ENCODE measurements at places on chromosomes 3 and 15.

DNA sequence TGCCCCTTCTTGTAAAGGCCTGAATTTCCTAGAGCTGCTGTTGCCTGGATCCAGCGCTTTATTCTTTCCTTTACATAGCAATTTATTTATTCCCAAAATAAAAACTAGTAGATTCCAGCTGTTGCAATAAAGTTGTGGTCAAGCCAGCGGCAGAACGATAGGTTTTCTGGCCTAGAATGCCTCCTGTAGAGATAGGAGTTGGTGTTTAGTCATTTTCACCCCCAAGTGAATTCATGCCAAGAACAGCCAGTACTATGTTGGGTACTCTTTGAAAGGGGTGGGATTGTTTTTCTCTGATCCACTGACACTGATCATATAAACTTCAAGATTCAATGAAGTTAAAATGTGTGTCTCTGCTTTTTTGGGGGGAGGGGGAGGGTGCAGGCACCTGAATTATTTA, 69.7 kb downstream of the KLHL25 start:
- DNase-seq, result no peak

GRCh38 chr15:52485290-52485689, 43.4 kb downstream of the MYO5A start:
- DNase-seq, result no peak

DNA sequence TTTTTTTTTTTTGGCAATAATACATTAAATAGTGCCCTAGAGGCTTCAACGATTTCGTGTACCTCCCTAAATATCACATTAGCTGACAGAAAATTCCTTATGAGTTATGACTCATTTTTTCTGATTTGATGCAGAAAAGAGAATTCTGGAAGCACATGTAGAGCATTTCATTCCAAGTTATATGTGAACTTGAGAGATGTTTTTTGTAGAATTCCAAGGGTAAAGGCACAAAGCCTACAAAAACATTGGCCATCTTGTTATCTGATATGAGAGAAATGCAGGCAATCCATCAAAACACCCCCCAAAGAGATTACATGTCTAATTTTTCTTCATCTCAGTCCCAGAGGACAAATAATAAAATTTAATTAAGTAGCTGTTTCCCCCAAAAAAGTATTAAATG, 6.7 kb upstream of the PFN2 start:
- DNase-seq, result no peak

GRCh38 chr3:9184461-9184835, 65.0 kb downstream of the SRGAP3 start:
- DNase-seq, result no peak

DNA sequence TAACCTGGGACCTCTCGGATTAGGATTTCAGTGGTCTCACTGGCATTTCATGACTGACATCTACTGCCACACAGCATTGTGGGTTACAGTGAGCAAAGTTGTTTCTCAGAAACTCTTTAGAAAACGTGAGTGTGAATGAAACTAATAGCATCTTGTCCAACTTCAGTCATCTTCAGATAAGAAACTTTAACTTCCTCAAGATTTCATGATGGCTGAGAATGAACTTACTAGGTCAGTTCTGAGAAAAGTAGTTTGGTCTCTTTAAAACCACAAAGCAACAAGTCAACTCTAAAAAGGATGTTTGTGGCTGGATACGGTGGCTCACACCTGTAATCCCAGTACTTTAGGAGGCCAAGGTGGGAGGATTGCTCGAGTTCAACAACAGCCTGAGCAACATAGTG, 14.2 kb upstream of the HOMER2 start:
- no peak for DNase-seq

DNA sequence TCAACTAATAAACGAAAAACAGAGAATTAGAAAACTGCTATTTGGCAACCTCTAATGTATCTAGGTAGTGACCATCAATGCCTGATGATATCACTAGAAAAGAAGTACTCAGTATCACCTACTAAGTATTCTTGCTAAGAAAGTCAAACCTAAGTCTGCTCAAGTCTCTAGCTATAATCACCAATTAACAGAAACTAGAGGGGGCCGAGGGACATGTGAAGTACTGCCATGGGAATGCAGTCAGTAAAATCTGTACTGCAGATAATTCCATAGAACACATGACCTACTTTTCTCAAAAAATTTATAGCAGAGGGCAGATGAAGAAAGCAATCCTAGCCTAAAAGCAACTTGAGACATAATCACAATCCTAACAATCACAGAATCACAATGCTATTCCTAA, 51.4 kb downstream of the CPEB1 start:
- DNase-seq, result no peak

- no peak for DNase-seq
Measured at GRCh38 chr3:8187996-8188395, 313.6 kb upstream of the LMCD1 start.

GRCh38 chr15:22947101-22948000, 32.8 kb downstream of the CYFIP1 start:
- no peak for DNase-seq

DNA sequence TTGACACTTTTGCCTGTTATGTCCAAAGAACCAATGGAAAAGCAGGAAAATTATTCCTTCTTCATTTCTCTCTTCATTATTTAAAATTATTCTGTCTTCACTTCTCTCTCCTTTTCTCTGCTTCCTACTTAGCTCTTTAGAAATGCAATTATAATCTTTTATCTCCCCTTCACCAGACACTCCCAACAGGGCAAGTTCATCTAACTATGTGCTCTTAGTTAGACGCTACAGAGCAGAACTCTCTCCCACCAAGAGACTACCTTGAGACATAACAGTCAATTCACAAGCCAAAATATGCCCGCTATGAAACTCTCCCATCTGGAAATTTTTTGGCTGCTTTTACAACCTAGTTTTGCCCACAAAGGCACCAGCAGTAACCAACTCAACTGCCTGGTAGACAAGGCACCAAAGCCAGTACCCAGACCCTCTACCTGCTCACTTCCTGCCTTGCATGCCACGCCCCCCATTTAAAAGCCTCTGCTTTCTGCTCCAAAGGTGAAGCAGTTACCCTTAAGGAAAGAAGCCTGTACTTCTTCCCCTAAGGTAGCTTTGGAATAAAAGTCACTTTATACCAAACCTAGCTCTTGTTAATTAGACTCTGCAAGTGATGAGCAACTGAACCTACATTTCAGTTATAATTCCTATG, 28.1 kb downstream of the CCRL2 start:
- no peak for DNase-seq

DNA sequence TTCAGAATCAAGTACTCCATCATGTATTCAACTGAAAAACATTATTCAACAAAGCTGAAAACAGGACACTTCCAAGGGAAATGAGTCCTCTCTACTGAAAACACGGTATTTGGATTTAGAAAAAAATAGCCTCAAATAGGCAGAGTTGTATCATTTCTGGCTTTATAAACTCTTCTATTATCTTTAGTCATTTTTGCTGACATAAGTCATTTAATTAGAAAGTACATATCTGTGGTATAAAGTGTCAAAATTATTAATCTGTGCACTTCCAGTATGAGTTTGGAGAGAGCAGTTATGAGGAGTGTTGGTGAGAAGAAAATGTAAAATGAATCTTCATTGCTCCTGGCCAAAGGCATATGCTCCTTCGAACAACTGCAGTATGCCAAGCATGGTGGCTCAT, 59.3 kb downstream of the INO80 start:
- no peak for DNase-seq

DNA sequence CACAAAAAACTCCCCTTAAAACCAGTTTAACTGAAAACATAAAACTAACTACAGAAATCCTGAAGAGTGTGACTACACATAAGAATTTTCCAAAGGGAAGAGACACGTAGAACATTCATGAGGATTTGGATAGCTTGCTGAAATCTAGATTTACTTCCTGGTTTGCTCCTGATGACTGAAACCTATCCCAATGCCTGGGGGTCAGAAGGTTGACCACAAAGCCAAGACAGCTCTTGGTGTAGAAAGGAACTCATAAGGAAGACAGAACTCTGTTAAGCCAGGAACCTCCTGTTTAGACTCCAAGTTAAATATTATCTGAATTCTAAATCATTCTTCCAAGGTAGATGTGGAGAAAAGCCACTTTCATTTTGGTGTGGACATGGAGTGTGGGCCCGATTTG, 92.8 kb downstream of the TFG start:
- no peak for DNase-seq

DNA sequence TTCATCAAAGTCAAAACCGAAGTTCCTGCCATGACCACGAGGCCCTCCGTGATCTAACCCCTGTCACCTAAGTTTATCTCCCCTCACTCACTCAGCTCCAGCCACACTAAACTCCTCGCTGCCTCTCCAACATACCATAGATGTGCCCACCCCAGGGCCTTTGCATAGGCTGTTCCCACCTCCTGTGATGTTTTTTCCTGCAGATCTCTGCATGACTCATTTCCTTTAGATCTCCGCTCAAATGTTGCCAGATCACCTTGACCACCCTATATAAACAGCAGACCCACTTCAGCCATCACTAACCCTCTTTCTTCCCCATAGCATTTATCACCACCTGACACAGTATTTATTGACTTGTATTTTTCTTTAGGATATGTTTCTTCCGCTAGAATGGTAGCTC, 58.5 kb downstream of the HRH1 start:
- DNase-seq, result no peak

DNA sequence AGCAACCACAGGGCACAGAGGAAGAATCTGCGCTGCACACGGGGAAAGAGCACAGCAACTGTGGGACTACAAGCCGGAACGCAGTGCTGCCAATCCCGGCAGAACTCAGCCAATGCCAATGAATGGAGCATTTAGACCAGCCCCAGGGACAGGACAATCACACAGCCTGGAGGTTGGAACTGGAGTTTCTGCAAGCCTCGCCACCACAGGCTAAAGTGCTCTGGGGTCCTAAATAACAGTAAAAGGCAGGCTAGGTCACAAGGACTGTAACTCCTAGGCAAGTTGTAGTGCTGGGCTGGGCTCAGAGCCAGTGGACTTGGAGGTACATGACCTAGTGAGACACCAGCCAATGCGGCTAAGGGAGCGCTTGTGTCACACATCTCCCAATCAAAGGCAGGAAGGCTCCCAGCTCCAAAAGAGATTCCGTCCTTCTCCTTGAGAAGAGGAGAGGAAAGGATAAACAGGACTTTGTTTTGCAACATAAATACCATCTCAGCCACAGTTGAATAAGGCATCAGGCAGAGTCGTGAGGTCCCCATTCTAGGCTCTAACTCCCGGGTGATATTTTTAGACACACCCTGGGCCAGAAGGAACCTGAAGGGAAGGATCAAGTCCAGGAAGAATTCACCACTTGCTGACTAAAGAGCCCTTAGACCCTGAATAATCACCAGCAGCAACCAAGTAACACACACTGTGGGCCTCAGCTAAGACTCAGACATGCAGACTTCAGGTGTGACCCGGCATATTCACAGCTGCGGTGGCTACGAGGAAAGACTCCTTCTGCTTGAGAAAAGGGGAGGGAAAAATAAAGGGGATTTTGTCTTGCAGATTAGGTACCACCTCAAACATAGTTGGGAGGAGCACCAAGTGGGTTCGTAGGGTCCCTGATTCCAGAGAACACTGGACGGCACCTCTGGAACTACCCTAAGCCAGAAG, 85.5 kb upstream of the XXYLT1 start:
- no peak for DNase-seq

DNA sequence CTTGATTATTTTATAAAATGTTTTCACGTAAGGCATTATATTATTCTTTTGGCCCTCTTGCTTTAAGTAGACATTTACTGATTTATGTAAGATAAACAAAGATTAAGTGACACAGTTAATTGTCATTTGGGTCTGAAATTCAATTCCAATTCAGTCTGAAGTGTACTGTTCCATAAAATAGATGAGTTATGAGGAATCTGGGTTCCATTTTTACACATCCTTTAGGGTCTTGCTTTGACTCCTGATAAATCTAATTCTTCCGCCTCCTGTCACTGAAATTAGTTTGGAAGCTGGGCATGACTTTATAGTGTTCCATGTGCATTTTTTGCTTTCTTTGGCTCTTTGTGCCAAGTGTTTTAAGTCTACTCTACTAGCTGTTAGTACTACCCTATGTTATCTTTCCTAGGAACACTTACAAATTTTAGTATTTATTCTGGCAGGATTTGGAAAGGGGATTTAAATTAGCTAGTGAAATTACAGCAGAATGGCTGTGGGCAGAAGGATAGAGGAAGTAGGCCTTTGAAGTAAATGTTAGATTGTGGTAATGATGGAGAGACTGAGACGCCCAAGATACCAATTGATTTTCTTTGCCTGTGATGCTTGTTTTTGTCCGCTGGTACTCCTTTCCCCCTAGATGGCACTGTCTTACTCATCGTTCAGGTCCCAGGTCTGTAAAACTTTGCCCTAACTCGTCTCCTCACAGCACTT, 14.3 kb downstream of the ARL8B start:
- no peak for DNase-seq

- DNase-seq, result no peak
Measured at GRCh38 chr15:53833134-53833624, 73.7 kb upstream of the WDR72 start.

GRCh38 chr15:74631935-74632560, 16.4 kb downstream of the CLK3 start:
- DNase-seq, result peak; percentile 49

- DNase-seq, result no peak
Measured at GRCh38 chr15:70301396-70301795, 203.7 kb upstream of the TLE3 start.

- DNase-seq, result no peak
Measured at GRCh38 chr15:39682366-39682765, 100.3 kb downstream of the FSIP1 start.

DNA sequence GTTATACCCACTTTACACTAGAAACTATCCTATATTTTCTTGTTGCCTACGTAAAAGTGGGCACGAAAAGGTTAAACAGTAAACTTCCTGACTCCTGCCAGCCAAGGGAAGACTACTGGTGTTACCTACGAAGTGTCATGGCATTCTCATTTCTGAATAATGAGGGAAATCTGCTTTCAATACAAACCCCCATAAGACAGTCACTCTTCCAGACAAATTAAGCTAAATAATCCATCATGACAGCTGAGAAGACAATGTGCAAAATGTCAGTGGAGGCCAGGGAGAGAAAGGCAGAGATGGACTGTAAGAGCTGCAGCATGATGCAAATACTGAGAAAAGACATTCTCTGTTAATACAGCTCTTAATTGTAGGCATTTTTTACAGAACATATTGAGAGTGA, 136.5 kb downstream of the SERPINI1 start:
- no peak for DNase-seq

DNA sequence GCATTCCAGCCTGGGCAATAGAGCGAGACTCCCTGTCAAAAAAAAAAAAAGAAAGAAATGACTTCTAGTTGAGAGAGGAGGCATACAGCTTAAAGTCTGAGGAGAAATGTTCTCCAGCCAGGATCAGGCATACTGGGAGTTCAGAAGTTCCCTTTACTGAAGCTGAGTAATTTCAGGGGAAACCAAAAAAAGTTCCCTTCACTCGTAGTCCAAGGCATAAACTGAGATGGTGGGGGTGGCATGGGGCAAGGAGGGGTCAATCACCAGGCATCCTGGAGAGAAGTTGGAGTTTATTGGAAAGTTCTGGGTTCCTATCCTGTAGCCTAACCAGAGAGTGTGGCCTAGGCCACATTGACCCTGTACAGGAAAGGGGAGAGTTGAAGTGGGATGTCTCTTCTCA, 5.9 kb downstream of the GPX1 start:
- DNase-seq, result no peak

All from activated CD4-positive, alpha-beta T cell treated with anti-CD3 and anti-CD28 coated beads for 24 hours (primary cell).